WERI-Rb-1 (cell line): ENCODE measurements at places on chromosomes 5 and 9.

DNA sequence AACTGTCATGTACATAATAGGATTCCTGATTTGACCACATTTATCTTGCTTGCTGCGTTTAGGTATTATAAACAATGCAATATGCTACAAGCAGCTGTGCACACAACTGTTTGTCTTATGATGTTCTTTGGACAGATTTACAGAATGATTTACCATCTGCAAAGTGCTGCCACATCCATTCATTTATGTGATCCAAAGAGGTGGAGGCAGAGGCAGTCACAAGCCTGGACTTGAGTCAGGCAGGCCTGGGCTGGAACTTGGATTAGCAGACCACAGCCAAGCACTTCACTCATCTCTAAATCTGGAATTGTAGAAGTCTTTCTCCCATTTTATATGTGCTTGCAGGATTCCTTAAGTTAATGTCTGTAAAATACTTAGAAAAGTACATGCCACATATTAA, 149.0 kb downstream of the INSYN2B start:
- DNase-seq, result no peak

DNA sequence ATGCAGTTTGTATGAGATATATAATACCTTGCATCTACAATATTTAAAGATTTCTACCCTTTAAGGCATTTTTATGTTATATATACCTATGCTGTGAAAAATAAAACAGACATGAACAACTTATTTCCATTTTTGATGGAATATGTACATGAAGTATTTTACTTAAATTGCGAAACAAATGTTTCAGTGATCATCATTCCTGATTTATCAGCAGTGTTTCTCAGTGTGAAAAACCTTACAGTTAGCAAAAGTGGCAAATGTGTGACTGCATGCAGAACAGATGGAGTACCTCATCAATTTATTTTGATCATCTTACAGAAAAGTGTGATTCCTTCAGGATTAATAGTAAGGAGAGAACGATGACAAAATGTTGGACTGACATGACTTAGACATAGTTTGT, 43.1 kb downstream of the PRR16 start:
- no peak for DNase-seq

GRCh38 chr5:38497946-38498345, 58.5 kb downstream of the LIFR start:
- DNase-seq, result peak; percentile 40

DNA sequence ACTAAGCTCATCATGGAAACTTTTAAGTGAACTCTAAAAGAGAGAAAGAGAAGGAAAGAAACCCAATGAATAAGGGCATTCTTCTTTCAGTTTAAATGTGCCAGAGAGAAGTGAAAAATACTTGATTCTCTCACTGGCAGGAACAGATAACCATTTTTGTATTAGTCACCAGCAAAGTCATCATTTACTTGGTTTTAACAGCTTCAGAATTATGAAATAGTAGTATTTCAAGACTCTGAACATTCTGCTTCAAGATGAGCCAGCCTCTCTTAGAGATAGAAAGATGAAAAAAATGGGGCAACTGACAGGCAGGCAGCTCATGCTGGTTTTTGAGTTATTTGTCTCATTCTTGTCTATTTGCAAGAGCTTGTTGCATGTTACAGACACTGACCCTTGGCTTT, 103.5 kb downstream of the GCNT1 start:
- DNase-seq, result no peak

DNA sequence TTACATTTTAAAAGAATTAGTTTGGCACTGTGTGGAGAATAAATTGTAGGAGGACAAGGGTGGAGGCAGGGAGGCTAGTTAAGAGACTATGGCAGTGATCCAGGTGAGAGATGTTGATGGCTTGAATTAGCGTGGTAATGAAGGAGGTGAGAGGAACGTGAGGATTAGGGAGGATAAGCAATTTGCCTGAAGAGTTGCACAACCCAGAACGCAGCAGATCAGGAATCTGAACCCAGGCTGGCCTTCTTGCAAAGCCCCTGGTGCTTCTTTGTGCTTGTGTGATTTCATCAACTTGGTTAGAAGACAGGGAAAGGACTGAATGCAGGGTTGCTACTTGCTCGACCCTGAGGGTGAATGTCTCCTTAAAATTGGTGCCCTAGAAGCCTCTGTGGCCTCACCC, 6.9 kb upstream of the SCAMP1 start:
- DNase-seq, result peak; percentile 24

GRCh38 chr9:96289392-96289791, 12.6 kb downstream of the HSD17B3 start:
- no peak for DNase-seq

GRCh38 chr5:91339063-91339705, 43.9 kb downstream of the ARRDC3 start:
- no peak for DNase-seq

DNA sequence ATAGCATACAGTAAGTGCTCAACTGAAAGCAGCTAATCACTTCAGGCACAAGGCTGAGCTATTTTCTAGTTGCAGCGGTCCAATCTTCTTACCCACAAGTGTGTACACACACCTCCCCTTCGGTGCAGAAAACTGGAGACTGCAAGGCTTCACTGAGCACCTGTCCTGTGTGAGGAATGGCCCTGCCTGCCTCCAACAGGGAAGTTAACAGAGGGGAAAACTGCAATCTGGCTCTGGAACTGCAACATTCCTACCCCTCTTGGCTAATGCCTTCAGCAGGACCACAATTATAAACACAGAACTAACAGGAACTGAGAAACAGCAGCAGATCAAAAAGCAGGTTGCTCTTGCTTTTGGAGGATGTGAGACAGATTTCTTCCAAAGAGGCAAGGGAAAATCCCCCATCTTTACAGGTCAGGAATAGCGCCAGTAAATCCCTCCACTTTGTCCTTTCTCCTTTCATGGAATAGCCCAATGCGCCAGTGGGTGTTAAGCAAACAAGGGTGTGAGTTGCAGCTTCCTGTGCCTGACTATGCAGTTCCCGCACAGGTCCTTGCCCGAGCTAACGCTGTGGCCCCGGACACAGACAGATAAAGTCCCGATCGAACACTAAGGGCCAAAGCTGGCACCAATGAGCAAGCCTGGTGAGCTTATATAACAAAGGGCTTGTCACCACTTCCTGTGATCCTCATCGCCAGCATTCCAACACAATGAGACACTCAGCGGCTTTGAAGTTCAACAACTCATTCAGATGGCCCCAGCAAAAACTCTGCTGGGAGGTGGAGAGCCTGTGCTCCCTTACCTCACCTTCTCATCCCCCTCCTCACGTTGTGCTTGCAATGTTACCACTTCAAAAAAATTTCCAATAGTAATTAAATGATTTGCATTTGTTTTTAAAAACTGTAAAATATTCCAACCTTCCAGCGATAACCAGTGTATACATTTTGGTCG, 21.5 kb downstream of the SHB start:
- no peak for DNase-seq

DNA sequence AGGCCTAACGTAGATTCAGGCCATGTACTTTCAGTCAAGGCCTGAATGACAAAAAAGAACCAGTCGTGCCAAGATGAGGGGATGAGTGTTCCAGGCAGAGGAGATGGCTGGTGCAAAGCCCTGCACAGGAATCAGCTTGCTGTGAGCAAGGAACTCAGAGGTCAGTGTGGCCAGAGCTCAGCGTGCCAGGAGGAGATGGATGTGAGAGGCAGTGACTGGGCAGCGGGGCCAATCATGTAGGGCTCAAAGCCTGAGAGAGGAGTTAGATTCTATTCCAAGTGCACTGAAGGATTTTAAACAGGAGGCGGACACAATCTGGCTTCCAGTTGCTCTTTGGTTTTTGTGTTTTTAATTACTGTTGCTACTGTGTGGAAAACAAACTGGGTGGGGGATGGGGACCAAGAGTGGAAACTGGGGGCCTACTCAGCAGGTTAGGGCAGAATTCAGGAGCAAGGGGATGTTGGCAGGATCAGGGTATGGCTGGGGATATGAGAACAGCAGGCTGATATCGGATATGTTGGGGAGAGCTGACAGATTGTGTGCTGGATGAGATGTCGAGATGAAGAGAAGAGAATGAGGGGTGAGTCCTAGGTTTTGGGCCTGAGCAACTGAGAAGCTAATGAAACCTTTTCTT, 64.3 kb downstream of the ANGPTL2 start:
- DNase-seq, result no peak

DNA sequence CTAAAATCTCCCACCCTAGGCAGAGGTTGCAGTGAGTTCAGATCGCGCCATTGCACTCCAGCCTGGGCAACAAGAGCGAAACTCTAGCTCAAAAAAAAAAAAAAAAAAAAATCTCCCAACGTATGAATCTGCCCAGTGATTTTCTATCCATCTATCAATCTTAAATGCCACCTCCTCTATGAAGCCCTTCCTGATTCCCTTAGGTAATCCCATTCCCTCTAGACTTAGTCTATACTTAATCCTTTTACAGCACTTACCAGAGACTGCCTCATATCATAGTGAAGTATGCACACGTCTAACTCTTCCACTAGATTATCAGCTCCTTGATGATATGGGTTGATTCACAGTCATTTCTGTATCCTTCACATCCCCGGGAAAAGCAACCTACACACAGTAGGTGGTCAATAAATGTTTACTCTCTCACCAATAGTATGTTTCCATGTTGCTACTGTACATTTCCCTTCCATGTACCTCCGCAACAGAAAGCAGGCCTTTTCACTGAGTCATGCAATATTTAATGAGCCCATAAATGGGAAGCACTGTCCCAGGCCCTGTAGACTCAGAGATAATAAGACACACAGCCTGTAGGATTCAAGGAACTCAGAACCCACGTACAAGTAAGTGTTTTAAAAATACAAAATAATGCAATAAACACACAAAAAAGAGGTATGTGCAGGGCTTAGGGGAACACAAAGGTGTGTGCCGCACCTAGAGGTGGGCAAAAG, 1.2 kb downstream of the DROSHA start:
- no peak for DNase-seq

DNA sequence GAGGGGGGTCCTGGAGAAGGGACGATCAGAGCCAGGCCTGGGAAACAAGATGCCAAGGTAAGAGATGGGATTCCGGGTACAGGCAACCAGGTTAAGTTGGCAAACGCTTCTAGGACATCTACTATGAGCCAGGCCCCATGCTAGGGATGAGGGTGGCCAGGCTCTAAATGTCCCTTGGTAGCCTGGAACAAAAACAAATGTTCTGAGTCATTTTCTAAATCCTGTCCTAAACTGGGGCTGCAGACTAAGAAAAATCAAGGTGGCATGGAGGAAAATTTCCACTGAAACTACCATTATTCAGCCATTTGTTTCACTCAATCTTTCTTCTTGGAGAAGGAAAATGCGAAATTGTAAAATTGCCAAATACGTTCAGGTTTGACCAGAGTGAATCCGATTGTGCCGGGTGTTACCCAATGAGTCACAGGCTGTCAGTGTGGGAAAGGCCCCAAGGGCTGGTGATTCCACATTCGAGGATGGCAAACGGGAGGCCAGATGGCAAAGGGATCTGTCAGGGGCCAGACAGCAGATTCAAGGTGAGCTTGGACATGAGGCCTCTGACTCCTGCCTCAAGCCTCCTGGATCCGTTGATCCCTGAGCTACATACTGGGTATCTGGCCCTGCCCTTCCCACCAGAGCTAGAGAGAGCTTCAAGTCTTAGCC, 57.6 kb downstream of the PAX5 start:
- DNase-seq, result peak; percentile 81

GRCh38 chr5:118700510-118700909, 287.8 kb downstream of the DTWD2 start:
- DNase-seq, result no peak

DNA sequence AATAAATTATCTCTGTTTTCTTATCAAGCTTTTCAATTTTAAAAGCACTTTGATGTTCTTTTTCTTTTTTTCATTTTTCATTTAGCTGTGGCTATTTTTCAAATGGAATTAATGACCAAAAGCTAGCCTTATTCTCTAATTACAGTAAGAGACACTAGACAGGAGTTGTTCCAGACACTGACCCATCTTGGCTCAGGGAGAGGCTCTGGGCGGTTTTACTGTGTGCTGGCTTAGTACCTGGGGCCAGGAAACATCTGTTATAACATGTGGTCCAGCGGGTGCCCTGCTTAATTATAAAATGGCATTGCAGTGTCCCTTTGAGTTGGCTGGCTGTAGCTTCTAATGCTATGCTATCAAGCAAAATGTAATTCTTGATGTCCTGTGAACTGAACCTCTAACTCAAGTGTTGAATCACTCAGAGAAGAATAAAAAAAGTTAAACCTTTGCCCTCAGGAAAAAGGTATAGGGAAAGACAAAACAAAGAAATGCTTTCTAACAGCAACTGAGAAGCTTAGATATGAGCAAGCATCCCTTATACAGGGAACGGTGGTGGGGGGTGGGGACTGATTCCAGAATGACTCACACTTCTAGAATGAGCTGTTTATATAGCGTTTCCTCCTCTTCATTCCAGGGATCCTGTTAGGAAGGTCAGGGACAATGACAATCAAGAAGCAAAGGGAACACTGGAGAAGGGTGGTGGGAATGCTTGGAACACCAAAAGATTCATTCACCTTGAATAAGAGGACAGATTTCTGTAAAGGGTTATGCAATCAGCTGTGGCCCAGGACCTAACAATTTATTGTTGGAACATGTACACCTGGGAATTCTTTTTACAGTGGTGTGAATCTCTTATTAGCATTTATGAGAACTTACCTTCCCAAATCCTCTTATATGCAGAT, 58.7 kb upstream of the NFIB start:
- DNase-seq, result peak; percentile 17

DNA sequence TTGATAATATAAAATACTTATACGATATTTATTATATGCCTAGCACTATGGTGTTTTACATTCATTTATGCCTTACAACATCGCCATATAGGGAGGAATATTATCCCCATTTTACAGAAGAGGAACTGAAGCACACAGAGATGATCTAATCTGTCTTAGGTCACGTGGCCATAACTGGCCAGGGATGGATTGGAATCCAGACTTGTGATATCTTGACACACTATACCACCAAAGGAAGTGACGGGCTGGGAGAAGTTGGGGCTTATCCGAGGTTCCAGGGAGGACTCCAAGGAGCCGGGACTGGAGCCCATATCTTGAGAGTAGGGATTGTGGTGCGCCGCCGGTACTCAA, 129.8 kb downstream of the TMEM174 start:
- no peak for DNase-seq

DNA sequence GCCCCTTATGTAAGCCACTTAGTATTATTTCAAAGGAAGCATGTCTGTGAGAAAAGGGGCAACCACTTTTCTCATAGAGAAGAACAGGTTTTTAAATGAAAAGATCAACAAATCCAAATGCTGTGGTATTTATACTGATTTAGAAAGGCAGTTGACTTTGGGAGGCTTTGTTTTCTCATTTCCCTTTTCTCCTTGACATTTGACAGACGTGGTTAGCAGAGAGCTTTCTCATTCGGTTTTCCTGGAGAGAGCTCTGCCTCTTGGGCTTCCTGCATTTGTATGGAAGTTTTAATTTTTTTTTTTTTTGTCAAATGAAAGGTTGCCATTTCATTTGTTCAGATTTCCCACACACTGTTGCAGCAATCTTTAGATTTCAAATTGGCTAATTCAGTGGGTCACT, 62.5 kb downstream of the EXOSC2 start:
- DNase-seq, result no peak
